ENCODE measurements at places on chromosomes 12 and 14.

DNA sequence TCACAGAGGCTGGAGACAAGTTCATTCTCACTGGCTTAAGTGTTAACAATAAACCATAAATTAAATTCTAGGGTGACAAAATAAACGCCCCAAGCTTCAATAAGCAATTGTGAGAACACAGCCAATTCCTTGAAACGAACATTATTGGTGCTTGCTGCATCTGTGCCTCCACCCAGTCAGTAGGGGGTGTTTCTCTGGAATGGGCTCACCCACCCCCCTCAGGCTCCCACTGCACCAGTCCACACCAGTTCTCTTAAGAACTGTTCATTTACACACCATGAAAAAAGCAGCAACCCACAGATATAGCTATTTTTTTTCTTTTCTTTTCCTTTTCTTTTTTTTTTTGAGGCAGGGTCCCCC is 34.7 kb downstream of the CDC42BPB start:
- DNase-seq: no peak

DNA sequence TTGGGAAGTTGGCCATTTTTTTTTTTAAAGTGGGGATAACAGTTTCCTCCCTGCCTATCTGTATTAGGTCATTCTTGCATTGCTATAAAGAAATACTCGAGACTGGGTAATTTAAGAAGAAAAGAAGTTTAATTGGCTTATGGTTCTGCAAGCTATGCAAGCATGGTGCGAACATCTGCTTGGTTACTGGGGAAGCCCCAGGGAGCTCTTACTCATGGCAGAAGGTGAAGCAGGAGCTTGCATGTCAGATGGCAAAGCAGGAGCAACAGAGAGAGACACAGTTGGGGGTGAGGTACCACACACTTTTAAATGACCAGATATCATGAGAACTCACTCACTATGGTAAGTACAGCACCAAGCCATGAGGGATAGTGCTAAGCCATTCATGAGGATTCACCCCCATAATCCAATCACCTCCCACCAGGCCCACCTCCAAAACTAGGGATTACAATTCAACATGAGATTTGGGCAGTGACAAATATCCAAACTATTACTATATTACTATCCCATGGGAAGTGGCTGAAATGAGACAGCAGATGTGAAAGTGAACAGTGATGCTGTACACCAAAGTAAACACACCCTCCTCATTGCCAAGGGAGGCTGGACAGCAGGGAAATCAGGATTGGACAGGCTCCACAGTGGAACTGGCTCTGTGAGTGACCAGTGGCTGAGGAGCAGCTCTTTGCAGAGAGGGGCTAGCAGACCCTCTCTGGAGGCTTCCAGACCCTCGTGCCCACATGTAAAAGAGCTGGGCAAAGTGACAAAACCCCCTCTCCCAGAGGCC is 40.5 kb downstream of the CRACR2A start:
- no peak for DNase-seq

- no peak for DNase-seq
Measured at GRCh38 chr14:85010186-85010585, 519.8 kb upstream of the FLRT2 start.

DNA sequence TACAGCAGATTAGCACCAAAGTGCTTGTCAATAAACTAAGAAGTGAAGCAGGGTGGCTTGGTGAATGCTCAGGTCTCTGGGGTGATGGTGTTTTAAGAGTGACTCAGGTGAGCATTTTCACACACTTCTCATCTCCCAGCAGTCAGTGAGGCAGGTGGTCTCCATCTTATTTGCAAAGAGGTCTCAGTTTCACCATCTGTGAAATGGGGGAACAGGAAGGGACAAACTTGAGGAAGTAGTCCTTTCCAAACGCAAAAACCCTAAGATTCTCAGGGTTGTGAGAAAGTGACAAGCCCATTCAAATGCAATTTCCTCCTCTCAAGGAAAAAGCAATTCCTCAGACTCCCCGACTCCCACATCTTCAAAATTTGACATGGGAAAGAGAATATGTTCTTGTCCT is 54.1 kb downstream of the CMKLR1 start:
- DNase-seq: no peak

GRCh38 chr12:115632308-115632707 is 645.2 kb downstream of the MED13L start:
- no peak for DNase-seq

- no peak for DNase-seq
Measured at GRCh38 chr14:105666420-105666819, 140.0 kb downstream of the TMEM121 start.

- DNase-seq: no peak
Measured at GRCh38 chr14:72640911-72641485, 252.9 kb downstream of the DPF3 start.

DNA sequence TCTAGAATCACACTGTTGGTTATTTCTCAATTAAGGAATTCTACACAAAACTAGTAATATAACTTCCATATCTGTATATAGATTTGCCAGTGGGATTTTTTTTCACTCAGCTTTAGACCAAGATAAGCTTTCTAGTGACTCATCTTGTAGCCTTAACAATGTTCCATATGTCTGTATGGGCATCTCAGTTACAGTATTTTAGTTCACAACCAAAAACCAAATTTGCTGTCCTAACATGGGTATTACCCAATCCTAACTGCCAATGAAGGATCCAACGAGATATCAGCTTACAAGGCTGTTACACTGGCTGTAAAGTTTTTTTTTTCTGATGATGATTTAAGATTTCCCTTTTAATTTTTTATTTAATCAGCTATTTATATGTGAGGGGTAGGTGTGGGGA is 31.5 kb upstream of the KRR1 start:
- no peak for DNase-seq

GRCh38 chr14:58245562-58245961 is 919 bp downstream of the PSMA3 start:
- DNase-seq: no peak

DNA sequence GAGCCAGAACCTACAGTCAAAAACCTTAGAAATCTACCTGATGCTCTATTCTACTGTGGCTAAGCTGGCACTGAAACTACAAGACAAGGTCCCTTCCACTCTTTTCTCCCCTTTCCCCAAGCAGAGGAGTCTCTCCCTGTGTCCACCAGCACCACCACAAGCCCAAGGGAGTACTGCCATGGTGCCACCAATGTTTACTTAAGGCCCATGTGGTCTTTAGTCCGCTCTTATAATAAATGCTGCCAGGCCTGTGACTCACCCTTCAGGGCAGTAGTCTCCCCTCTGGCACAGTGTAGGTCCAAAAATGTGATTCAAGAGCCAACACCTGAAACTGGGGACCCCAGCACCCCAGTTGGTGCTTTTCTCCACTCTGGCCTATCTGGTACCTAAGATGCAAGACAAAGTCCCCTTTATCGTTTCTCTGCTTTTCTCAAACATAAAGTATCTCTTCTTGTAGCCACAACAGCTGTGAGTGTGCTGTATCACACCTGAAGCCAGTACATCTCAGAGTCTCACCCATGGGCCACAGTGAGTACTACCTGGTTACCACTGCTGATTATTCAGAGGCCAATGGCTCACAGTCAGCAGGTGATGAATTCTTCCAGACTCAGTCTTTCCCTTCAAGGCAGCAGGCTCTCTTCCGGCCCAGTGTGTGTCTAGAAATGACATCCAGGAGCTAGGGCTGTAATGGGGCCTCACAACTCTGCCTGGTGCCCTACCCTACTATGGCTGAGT is 29.3 kb downstream of the SLC38A2 start:
- no peak for DNase-seq

- no peak for DNase-seq
Measured at GRCh38 chr14:89578156-89578555, 161.1 kb upstream of the FOXN3 start.

- no peak for DNase-seq
Measured at GRCh38 chr14:44463356-44464004, 43.6 kb downstream of the FSCB start.

GRCh38 chr12:54378796-54379397 is 5.6 kb downstream of the ZNF385A start:
- no peak for DNase-seq

- no peak for DNase-seq
Measured at GRCh38 chr14:34568803-34569202, 29.3 kb upstream of the EAPP start.

DNA sequence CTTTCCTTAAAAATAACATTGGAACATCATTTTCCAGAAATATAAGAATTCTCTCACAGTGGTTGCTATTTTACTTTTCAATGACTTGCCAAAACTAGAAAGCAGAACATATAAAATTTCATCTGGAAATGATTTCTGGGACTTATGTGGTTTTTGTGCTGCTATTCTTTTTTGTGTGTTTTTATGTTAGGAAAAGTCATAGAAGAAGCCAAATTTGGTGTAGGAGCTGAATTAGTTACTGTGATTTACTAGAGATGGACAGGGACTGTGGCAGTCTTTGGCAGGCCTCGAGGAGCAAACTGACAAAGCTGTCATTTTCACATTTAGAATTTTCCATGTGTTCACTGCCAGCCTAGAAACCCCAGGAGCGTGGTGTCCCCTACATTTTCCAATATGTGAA is 38.3 kb upstream of the LDHB start:
- no peak for DNase-seq

- no peak for DNase-seq
Measured at GRCh38 chr12:69996722-69997121, 171.7 kb downstream of the MYRFL start.

DNA sequence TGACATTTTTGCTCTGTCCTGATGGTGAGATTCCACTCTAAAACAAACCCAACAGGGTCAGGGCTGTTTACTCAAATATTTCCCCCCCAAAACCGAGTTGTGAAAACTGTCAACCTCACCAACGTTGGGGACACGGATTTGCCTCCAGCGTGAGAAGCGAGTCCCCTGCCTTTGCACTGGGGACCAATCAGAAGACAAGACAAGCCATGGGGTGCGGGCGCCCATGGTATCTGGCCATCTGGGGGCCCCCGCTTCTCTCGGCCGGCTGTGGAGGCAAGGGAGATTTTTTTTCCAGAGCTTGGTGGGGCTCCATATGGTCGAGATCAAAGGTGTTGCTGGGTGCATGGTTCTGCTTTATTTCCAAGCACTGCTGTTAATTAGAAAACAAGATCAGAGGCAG is 272.1 kb downstream of the BCL11B start:
- no peak for DNase-seq

GRCh38 chr12:63940310-63941005 is 96.0 kb downstream of the SRGAP1 start:
- DNase-seq: no peak

DNA sequence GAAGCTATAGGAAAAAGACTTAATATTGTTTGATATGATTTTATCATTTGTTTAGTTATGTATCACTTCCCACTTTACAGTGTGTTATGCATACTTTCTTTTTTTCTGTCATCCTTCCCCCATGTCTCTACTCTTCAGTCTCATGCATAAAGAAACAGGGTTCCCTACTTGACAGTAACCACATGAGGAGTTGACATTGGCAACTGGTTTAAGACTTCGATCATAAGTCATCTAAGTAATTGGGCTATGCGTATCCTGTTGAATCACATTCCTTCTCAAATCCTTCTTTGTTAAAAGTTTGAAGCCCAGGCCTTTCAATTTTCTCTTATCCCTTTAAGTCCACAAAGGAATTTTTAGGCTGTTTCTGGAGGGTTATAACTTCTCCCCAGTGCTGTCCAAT is 358.7 kb downstream of the RAD51B start:
- DNase-seq: no peak

DNA sequence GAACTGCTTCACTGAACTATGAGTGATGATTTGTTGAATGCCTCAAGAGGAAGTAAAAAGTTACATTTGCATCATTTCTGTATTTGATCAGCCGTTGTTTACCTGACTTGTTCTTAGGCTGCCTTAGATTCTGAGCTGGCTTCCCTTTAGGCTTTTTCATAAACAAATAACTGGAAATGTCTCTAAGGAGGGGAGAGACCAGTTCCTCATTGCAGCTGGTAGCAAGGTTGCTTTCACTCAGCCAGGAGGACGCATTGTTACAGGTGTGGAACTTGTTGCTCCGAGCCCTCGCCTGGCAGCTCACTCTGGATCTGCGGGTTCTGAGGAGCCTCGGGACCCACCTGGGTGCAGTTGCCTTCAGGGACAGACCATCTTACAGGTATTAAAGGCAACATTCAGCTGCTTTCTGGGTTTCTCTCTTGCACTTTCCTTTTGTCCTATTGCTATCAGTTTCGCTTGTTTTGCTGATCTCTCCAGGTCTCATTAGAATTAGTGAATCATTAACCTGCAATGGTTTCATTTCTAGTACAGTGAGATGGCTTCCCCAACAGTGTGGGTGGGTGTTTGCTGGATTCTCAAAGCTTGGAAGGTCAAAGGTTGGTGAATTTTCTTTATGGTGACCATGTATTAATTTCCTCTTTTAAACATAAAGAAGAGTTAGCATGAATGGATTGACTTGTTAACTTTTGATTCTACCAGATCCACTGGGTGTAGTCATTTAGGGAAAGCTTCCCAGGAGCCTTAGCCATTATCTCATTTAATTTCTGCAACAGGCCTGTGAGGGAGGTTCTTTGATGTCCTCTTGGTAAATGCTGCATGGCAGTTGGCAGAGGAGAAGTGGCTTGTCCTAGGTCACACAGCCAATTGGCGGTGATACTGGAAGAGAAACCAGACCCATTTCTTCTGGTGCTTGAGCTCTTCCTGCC is at the start of gene PLEKHG7:
PLEKHG7 (plus strand) TSS at position 236 of the 926 bp plus-strand sequence. CDS start 3,643 bp downstream, outside the sequence.
- DNase-seq: no peak

DNA sequence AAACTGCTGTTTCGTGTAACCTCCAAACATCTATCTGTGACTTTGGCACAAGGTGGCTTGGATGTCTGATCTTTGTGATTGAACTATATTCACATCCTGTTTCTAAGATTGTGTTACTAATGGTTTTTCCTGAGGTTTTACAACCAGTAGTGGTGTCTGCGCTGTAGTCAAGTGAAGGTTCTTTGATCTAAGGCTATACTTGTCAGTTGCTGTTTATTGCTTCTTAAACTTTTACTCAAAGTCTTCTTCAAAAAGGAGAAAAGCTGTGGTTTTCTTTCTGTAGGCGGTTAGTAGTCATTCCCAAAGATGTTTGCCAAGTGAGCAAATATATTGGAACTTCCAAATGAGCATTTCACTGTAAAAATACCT is 12.3 kb upstream of the CALM1 start:
- no peak for DNase-seq

- DNase-seq: no peak
Measured at GRCh38 chr14:101005447-101005846, 101.9 kb upstream of the RTL1 start.

GRCh38 chr14:38129705-38130104 is 78.0 kb upstream of the SSTR1 start:
- no peak for DNase-seq

DNA sequence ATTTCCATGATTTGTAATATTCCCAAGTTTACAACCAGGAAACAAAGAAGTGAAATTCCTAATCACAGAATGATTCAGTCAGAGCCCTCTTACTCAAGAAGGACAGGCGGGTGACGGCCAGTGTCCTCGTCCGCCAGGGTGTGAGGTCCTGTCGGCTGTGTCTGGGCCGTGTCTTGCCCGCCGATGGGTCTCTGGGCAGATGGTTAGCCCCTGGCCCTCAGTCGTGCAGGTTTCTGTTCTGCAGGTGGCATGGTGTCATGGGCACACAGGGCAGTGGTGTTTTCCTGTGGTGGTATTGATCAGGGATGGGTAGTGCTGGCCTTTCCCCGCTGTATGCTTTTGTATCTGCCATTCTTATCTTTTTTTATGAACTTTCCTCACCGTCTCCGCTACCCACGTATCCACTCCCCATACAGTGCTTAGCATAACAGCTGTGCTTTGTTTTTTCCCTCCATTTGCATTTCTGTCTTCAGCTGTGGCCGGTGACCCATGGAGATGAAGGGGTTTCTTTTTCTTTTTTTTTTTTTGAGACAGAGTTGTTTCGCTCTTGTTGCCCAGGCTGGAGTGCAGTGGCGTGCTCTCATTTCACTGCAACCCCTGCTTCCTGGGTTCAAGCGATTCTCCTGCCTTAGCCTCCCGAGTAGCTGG is 100.7 kb downstream of the TSPAN9 start:
- DNase-seq: no peak

- no peak for DNase-seq
Measured at GRCh38 chr12:130672089-130672820, 43.8 kb downstream of the RIMBP2 start.

- no peak for DNase-seq
Measured at GRCh38 chr14:38593476-38593875, 337.6 kb upstream of the CLEC14A start.

Data from stimulated activated CD4-positive, alpha-beta T cell treated with anti-CD3 and anti-CD28 coated beads, TNF-alpha, amount 100 ng/mL, for 4 hours (primary cell).